ENCODE measurements at places on chromosomes 2 and 18.

- DNase-seq = no peak
Observed at GRCh38 chr2:110743600-110743999, 11.2 kb downstream of the ACOXL start.

DNA sequence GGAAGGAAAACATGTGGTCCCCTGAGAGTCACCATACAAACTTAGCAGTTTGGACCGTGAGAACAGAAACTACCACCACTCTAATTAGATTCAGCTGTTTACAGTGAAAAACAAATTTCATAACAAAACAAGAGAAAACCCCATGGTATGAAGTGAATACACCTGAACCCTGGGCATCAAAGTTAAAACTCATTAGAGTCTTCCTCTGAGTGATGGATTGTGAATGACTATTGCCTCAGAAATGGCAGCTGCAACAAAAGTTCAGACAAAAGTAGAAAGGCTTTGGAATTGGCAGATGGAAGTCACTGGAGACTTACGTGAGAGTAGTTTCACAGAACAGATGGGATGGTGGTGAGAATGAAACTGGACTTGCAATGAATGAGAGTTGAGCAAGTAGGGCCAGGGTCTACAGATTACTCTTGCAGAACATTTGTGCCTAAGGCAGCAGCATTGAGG, 98.0 kb downstream of the AAK1 start:
- no peak for DNase-seq

DNA sequence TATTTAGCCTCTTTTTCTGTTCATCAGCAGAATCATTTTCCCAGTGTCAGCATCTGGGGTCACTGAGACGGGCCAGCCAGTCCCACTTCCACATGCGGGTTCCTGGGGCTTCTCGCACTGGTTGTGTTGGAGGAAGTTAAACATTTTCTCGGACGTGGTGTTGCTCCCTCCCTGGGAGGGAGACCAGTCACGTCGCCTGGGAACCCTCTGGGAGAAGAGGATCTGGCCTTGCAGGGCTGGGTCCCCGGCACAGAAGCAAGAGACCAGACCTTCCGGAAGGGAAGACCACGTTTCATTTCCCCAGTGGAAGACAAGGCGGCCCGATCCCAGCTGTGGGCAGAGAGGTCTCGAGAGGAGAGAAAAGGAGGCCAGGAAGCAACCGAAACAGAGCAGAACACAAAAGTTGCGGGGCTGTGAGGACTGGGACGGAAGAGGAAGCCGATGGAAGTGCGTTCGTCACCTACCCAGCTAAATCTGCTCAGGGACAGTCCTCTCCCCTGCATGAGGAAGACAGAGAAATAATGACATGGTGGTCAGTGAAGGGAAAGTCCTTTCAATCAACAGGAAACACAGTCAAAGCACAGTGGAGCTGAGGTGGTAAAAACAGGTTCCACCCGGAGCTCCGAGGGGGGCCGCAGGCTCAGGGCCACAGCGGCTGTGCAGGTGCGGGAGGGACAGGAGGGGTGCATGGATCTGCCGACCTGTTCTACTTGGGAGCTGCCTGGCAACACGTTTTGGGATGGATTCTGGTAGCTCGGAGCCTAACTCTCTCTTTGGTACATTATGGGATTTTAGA, 144.4 kb downstream of the MBP start:
- DNase-seq = no peak

DNA sequence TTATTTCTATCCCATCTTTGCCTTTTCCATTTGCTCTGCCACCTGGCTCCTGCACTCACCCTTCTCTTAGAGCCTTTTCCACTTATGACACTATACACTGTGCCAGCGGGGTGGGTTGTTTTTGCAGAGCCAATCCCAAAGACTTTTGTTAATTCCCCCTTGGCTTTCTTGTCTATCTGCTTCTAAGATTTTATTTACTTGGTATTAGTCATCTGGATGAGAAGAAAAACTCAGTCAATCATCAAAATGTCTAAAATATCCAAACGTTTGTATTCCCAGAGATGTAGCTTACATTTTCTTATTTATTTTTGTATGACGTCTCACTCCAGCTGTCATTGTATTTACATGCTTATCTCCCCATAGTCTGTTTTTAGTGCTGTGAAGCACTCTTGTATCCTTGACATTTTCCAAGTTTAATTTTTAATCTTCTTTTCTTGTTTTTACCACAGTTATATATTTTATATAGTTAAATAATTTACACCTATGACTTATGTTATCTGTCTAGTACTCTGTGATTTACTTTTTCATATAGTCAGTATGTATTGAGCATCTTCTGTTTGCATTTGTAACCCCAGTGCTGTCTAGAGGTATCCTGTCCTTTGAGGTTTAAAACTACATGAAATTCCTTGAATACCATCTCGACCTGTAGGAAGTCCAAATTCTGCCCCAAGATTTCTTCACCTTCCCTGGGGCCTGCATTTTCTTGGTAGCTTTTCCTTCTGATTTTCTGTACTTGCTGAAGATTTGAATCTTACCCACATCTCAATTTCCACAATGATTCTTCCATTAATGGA, 55.1 kb downstream of the COL4A3 start:
- DNase-seq = no peak

DNA sequence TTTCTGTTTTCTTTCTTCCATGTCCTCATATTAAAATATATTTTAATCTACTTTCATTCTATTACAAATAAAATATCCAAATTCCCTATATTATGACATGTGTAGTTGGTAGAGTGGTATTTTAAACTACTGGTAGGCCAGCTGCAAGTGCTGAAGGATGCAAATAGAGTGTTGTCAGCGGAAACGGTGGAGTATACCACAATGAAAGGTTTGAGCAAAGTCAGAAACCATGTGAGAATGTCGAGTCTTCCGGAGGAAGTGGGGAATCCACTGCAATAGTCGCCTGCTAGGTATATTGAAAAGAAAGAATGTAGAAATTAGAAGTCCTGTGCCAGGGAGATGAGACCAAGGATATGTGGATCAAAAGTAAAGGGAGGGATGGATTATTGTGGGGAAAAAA, 373.9 kb downstream of the DSEL start:
- DNase-seq = no peak

DNA sequence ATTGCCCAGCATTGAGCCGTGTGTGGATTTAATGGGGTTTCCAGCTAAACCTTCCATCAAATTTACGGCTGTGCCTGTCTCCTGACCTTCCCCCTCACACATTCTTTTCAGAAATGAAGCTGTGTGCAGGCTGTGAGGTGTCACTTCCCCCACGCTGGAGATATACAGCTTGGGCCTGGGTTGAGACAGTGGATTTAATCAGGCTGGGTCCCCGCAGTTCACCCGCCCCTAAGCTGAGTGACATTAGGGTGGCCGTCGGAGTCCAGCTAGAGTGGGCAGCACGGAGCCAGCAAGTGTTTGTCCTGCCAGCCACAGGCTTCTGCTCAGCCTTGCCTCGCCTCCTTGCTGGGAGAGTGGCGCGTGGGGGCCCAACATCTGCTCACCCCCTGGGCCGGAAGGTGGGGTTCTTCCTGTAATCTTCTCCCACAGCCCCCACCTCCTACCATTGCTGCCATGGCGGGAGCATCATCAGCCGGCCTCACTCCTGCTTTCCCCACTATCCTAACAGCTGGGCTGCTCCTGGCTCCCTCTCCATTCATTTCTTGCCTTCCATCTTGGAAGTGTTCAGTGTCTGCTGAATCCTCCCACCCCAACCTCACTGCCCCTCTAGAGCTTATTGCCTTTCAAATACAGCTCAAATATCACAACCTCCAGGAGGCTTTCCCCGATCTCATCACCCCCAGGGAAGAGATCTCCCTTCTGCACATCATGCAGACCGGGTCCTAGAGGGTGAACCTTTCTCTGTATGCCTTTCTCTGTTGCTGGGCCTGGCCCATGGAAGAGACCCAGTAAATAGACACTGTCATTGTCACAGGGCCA, 149.0 kb downstream of the GLI2 start:
- DNase-seq = no peak

GRCh38 chr2:64327510-64328414, 126.2 kb upstream of the LGALSL start:
- DNase-seq = peak; percentile 61

DNA sequence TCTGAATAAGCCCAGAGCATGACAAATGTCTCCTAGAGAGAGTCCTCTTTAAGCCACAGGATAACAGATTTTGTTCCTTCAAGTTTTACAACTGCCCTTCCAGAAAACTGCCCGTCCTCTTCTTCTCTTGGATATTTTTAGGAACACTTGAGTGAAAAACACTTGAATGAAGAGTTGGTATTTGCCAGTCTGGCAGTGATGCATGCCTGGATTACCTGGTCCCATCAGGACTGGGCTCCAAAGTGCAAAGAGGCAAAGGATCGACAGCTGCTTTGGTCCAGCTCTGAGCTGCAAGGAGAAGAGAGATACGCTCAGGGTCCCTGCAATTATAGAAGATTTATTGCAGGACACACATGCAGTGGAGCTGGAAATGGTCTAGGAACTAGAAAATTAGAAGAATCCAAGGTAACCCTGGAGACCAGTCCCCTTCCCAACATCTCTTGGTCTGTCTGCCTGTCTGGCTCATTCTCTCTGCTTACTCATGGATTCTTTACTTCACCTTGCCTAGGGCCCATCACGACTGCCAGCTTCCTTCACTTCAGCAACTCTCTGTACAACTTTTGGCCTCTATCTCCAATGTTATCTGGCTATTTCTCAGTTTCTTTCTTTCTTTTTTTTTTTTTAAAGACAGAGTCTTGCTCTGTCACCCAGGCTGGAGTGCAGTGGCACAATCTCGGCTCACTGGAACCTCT, 112.1 kb upstream of the SIX2 start:
- DNase-seq = no peak

DNA sequence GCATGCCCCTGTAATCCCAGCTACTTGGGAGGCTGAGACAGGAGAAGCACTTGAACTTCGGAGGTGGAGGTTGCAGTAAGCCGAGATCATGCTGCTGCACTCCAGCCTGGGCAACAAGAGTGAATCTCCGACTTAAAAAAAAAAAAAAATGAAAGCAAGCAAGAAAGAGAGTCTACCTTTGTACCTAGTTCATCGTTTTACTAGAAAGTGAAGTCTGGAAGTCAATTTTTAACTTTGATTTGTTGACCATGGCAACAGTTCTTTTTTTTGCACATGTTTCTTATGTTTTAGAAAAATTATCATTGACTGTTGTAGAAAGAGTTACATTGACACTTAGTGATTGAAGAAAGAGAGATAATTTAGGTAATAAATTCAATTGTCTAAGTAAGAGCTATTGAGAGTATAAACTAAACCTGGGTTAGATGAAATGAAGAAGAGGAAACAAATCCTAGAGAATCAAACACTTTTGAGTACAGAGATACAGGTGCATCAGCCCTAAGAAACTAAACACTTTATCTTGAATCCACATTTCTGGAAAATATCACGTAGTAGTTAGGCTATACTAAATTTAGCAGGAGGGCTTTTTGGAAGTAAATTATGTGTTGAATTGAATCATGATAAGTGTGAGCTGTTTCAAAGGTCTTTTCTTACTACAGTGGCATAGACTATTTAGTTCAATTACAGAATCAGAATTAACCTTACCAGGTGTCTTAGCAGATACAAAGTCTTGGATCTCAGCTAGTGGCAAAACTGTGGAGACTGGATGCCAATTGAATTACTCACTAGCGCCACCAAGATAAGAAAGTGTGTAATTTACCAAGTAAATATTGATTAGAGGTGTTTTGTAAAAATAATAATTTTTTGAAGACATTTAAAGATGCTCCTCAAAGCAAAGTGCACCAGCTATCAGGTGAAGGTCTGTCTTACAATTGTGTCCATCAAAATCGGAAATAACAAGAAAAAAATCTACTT, 303.4 kb upstream of the NRXN1 start:
- DNase-seq = no peak

DNA sequence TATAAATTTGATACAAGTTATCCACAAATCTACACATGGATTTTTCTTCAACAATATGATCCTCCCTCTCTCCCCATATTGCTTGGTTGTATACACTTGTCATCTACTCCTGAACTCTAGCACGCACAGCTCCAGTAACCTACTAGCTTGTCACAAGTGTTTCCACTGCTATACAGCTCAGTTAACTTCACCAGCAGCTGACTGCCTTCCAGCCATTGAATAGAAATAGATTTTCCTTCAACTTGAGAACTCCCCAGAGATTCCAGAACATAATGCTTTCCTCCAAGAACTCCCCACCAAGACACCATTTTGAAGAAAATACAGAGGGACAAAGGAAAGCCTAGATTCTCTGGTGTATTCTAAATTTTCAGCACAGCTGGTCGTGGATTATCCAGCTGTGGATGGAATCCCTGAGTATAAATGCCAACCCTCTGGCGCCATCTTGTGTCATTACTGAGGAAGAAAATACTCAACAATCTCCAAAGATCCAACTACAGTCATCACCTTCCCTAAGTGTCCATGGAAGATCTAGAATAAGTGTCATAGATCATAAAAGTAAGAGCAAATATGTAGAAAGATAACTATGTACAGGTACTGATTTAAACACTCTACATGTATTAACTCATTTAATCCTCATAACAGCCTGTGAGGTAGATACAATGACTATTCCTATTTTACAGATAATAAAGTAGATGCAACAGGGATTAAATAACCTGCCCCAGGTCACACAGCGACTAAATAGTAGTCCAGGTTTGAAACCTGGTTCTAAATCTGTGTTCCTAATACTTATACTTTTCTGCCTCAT, 156.7 kb downstream of the ARHGAP28 start:
- DNase-seq = no peak

- DNase-seq = no peak
Observed at GRCh38 chr2:131156452-131157149, 51.5 kb downstream of the PLEKHB2 start.

GRCh38 chr2:73937899-73938298, 11.2 kb downstream of the DGUOK start:
- no peak for DNase-seq

DNA sequence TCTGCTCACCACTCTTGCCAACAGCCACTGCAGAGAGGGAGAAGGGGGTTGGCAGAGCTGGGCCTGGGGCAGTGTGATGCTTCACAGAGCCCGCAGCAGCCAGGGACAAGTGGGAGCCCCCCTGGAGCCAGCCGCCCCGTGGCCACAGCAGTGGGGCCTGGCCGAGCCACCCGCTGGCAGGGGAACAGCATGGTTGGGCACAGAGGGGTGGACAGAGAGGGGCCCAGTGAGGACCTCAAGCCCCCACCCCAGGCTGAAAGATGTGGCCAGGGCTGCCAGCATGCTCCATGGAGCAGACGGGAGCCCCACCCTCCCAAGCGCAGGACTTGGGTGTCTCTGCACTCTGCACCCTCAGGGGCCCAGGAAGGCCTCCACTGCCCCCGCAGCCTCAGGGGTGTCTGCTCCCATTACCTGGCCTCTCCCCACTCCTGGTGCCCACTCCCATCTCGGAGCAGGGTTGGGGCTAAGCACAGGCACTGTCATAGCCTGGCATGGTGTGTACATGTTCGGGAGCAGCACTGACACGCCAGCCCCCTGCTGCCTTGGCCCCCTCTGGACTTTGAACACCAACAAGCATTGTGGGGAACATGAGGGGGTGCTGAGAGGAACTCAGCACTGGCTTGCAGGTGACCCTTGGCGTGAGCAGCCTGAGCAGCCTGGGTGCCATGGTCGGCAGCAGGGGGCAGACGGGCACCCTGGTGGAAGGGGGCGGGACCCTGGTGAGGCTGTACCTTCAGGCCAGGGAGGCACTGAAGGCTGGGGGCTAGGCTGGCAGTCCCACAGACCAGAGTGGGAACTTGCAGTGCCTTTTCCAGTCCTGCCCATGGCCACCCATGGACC, 279.6 kb upstream of the CYP26B1 start:
- no peak for DNase-seq

All from CD8-positive, alpha-beta memory T cell (primary cell).